Gastroesophageal sphincter (tissue), 4 donors: ENCODE measurements at places on chromosomes 2 and 18. TPM values are rescaled to one million over a fixed set of nuclear protein-coding genes. Genes with fewer than 3 reads are reported as not detected.

DNA sequence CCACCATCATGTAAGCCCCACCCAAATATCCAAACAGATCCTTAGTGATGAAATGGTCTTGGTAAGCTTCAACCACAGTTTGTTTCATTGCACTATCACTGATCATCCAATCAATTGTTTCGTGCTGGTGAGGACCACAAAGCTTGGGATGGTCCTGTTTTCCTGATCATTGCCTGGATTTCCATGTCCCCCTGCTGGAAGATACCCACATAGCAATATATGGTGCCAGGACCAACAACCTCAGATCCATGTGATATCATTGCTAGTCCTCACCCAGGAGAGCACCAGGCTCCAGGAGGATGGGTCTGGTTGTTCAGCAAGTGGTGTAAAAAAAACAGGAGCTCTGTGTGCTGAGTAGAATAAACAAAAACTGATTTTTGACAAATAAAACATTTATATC is 206.5 kb upstream of the SH3BP4 start:
- ATAC-seq: no peak

DNA sequence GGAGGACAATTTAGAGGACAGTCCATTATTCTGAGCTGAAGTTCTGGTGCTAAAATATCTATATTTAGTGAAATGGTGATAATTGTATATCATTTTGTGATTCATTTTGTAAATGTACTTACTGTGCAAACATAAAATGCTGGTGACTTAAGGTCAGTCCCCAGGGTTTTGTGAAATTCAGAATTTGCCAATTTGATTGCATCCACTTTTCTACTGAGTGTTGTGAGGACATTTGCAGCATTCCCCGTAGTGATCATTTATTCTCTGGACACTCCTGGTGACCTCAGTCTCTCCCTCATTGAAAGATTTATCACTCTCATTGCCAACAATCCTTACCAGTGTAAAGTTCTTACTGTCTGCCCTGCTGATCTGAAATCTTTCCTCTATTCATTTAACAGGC is 98.2 kb downstream of the SOCS6 start:
- no peak for ATAC-seq

GRCh38 chr2:223513771-223514455 is 88.2 kb downstream of the SCG2 start:
- no peak for ATAC-seq

DNA sequence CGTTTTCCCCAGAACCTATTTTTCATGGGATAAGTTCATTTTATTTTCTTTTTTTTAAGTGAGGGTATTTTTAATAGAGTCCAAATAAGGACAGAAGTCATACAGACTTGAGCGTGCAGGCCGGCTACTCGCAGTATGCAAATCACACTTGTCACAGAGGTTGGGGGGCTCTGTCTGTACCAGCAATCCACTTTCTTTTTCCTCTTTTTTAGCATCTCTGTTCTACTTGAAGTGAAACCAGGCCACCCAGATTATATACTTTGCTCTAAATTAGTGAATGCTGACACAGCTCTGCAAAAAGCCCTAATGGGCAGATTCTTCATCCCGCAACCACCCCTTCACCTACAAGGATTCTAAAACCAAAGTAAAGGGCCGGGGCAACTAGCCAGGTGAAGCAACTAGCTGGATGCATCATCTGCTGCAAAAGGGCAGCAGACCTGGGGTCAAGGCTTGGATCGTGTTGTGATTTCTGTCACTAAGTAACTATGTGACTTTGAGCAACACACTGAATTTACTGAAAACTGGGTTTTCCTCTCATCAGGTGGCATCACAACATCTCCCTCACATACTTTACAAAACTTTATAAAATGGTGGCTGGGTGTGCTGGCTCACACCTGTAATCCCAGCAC is 18.4 kb downstream of the KDSR start:
- ATAC-seq: no peak

DNA sequence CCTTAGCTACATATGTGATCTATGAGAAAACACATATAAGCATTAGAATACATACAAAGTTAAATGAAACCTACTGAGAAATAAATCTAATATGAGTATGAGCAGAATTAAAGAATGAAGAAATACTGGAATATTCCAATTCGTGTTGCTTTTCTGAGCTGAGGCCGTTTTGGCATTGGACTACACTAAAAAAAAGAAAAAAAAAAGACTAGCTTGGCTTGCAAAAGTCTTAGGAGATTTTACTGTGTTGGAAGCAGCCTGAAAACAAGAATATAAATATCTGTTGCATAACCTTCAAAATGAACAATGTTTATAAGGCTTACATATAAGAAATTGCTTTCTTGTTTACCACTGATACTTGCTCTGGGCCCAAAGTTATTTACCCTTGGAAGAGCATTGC is 562.8 kb downstream of the TMEM182 start:
- no peak for ATAC-seq

DNA sequence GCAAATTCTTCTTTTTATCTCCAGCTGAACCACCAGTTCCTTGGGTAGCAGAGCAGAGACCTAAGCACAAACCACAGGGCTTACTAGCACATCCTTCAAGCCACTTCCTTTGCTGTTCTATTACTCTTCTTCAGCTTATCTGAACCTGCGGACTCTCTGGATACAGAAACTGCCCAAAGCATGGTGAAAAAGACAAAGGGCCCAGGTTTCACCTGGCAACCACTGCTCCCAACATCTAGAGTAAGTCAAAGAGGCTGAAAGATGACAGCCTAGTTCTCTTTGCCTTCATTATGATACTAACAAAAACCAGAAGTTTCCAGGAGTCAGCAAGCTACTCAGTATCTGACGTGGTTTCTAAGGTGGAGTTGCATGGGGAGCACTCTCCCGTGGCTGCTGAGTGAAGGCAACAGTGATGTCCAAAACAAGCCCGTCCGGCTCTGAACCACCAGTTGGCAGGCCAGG is 43.4 kb downstream of the KANSL3 start:
- ATAC-seq: no peak

DNA sequence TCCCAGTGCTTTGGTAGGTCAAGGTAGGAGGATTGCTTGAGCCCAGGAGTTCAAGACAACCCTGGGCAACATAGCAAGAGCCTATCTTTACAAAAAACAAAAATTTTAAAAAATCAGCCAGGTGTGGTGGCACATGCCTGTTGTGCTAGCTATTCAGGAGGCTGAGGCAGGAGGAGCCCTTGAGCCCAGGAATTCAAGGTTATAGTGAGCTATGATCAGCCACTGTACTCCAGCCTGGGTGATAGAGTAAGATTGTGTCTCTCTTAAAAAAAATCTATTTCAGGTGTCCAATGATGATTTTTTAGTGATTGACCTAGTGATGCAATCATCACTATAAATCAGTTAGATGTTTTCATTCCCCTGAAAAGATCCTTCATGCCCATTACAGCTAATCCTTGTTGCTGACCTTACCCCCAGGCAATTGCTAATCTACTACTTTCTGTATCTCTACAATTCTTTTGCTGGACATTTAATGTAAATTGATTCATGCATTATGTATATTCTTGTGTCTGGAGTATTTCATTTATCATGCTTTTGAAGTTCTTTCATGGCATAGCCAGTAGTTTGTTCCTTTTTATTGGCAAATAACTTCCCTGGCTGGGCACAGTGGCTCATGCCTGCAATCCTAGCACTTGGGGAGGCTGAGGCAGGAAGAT is 10.3 kb downstream of the MOCOS start:
- ATAC-seq: no peak

DNA sequence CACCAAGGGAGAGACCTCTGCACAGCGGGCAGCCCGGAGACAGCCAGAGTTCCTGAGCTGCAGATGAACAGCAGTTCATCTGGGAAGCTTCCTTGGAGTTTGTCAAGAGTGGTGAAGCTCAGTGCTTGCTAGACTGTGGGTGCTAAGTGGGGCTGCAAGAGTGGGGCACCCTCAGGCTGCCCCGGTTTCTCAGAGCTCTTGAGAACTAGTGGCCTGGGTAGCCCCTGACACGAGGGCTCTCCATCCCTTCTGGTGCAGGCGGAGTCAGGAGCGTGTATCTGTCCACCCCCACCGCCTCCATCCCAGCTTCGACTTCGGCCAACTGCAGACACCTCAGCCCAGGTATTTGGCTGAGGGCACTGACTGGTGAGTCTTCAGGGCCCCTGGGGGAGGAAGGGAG is 222.0 kb downstream of the LOXHD1 start:
- no peak for ATAC-seq

DNA sequence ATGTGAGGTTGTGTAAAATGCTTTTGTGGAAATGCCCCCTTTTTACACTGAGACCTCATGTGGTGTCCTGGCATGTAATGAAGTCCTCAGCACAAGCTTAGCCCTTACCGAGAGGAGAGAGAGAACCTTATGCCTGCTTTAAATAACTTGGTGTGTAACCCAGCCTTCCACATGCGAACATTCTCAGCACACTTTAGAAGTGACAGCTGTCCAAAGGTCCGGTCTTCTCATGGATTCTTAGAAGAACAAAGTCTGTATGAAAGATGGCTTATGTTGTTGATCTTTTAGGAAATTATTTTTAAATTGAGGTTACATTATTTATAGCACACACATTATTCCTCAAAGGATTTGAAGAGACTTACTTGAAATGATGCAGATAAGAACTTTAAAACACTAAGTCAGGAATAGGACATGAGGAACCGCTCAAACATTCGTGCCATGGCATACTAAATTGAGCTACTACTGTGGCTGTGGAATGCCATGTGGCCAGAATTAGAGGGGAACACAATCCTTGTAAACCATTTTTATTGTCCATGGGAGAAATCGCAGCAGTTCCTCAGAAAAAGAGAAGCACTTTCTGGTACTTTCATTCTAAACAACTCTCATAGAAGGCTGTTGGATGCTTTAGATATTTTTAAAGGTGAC is 79.6 kb downstream of the WDSUB1 start:
- ATAC-seq: no peak

DNA sequence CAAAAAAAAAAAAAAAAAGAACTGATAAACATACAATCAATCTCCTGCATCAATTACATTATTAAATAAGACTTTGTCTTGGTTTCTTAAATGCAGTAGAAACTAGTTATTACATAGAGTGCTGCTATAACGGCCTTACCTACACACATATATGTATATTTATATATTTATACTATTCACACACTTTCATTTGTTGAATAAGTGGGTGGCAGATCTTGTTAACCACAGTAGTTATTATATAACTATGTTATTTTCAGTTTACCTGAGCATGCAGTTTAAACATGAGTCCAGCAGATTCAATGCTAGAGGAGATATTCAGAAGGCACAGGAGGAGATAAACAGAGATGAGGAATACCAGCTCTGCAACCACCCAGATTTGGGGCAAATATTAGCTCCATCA is 81.5 kb upstream of the CD226 start:
- no peak for ATAC-seq

- ATAC-seq: no peak
Observed at GRCh38 chr2:46383113-46383395, 85.8 kb downstream of the EPAS1 start.

The UBR3 gene
- total RNA-seq: 122 TPM

The SGPP2 gene
- total RNA-seq: not detected

The CKAP2L gene
- 0.50 TPM for total RNA-seq

The PAIP2B gene
- total RNA-seq: 16.6 TPM

The INO80C gene
- total RNA-seq: 5.8 TPM

The MIB1 gene
- total RNA-seq: 57.7 TPM

The MSGN1 gene
- total RNA-seq: not detected

The IGFBP5 gene
- 313 TPM for total RNA-seq

The NDC80 gene
- not detected for total RNA-seq
